ENCODE measurements at places on chromosomes 5 and 9.

- no peak for DNase-seq
These were observed 173.0 kb downstream of the HINT1 start for GRCh38 chr5:130992095-130992494.

DNA sequence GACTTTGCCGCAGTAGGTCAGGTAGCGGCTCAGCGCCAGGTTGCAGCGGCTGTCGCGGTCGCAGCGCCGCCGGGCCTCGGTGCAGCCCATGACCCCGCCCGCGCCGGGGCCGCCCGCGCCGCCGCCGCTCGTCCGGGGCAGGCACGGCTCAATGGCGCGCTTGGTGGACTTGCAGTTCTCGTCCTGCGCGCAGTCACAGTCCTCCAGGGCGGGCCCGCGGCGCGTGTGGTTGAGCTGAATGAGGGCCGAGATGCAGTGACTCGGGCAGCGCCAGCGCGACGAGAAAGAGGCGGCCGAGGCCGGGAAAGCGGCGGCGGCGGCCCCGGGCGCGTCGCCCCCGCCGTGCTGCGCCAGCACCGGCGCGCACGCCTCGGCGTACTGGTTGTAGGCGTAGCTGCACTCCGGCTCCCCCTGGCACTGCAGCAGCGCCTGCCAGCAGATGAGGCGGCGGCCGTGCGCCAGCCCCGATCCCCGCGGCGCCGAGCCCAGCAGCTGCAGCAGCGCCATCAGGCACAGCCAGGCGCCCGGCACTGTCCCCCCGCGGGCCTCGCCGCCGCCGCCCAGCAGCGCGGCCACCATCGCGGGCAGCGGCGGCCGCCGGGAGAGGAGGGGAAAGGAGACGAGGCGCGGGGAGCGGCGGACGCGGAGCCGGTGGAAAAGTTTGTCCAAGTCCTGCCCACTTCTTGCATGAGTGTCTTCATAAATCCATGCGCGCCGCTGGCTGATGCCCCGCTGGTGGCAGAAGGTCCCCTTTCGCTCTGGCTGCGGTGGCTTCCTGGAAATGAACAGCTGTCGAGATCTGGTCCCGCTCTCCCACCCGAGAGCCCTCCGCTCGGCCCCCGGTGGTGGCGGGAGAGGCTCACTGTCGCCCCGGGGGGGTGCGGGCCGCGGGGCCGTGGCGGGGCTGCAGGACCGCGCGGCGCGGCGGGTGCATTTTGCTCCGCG is 833 bp downstream of the GAS1 start:
- DNase-seq, result no peak

DNA sequence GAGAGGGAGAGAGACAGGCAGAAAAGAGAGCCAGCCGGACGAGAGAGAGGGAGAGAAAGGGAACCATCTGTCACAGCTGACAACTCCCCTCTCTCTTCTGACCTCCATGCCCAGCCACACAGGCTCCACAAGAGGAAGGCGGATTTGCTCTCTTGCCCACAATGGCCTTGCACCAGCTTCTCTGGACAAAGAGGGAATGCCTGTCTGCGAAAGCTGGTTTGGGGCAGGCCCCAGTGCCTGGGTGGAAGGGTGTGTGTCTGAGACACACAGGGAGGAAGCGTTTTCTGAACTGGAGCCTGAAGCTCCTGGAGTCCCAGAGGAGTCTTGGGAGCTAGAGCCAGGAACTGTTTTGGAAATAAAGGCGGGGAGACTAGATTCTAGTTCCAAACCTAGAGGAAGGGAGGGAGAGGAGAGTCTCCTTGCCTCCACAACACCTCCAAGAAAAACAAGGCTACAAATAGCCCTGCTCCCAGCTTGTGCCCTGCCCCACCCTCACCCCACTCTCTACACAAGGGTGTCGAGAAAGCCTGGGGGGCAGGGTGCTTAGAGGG is 12.5 kb downstream of the C1QTNF2 start:
- DNase-seq, result no peak

- no peak for DNase-seq
These were observed 36.2 kb downstream of the MCCC2 start for GRCh38 chr5:71623221-71623794.

DNA sequence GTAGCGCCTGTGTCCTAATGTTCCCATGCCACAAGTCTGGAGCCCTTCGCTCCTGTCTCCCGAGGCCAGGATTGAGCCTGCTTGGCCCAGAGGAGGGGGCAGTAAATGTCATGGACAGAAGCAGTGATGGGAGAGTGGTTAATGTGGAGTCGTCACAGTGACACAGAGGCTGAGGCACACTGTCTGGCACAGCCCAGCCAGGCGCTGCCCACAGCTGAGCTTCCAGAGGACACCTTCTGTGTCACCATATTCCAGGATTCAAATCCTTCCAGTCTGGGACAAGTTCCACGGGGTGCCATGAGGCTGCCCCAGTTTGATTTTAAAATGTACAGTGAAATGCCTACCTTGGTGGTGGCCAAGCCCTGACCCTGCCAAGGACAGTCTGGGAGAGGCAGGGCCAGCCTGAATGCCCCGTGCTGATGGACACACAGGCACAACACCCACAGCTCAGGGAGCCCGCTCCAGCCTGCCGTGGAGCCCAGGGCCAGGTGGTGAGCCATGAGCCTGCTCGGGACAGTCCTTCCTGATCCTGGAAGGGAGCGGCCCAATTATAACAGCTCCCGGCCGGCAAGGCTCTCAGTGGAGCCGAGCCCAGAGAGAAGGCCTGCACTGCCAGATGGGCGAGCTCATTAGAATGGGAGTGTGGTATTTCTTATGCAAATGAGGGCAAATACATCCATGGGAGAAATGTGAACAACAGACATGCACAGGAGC is 99.1 kb upstream of the RUFY1 start:
- DNase-seq, result no peak

DNA sequence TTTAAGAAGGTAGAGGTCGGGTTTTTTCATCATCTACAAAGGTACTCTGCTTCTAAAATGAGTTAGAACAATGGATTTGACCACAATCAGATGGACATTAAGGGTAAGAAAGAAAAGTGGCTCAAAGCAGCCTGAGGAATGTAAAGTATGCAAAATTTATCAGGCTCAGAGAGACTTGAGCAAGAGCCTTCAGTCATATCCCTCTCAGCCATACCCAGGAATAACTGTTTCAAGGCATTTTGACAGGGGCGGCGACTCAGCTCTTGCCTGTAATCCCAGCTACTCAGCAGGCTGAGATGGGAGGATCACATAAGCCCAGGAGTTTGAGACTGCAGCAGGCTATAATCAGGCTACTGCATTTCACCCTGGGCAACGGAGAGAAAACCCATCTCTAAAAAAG is 38.8 kb upstream of the ANXA2R start:
- DNase-seq, result no peak

Measured in NCI-H1417 treated with DMSO at 0.1 percent for 48 hours (cell line).